ENCODE measurements at places on chromosomes 2 and 18. TPM values are rescaled to one million over a fixed set of nuclear protein-coding genes. Genes with fewer than 3 reads are reported as not detected.

The DSEL gene
- 6.8 TPM for total RNA-seq

The IL36G gene
- total RNA-seq, result not detected

The CD207 gene
- not detected for total RNA-seq

The APCDD1 gene
- 0.36 TPM for total RNA-seq

The SPDYA gene
- 0.87 TPM for total RNA-seq

The CDH2 gene
- total RNA-seq, result 42.3 TPM

The RTKN gene
- 83.1 TPM for total RNA-seq

The CDH20 gene
- not detected for total RNA-seq

The GPR75 gene
- 2.5 TPM for total RNA-seq

The PDE1A gene
- total RNA-seq, result 0.08 TPM
